ENCODE measurements at places on chromosomes 16 and 17. TPM values are rescaled to one million over a fixed set of nuclear protein-coding genes. Genes with fewer than 3 reads are reported as not detected.
A peak's percentile ranks its signal among the peaks of the same experiment; 100 is the strongest.

DNA sequence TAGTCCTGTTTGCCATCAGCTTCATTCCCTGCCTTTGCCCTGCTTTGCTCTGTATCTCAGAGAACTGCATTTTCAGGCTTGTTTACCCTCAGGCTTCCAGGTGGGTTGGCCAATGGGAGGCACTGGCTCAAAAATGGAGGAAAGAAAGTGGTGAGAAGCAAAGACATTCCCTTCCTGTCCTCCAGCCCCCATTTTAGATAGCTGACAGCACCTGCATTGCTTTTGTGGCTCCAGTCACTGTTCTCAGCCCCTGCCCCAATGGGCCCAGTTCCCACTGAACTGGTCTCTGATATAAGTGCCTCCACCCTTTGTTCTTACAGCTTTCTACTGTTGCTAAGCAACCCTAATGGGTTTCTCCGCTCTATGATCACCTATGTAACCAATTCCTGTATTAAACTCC is 19.4 kb upstream of the SDK2 start:
- no peak for DNase-seq

DNA sequence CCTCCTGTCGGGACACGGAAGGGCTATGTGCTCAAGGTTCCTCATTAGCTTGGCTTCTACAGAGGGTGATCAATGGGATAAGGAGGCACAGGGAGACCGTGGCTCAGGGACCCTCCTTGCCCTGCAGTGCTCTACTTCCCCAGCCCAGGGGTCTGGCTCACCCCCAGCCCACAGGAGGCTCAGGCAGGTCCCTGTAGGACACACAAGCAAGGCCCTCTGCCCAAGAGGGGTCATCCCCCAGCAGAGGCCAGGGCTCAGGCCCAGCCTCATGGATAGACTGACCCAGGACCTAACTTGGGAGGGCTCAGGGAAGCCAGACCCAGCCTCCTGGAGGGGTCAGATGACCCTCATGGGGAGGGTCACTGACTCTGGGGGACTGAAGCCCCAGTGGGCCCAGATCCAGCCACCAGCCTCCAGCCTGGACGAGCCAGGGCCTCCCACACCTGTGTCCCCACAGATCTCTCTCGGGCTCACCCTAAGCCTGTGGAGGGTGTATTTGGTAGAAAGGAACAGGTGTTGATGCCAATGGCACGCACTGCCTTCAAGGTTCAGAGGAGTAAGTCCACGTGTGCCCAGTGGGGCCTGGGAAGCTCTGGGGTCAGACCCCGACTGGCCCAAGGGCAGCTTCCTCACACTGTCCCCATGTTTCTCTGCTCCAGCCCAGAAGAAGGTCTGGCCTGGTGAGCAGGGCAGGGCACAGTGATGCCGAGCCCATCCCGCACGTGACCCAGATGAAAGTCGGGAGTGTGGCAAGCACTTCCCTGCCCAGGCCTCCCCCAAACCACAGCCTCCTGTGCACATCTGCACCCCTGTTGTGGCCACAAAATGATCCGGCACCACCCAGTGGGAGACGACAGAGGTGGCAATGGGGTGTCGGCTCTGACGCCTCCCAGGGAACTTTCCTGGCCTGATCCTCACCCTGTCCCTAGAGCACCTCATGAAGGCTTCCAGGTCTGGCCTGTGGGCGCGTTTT is 10.9 kb upstream of the KRTAP17-1 start:
- no peak for DNase-seq

The TMEM132E gene
- not detected for total RNA-seq

GRCh38 chr16:73527187-73527586 is 479.3 kb upstream of the ZFHX3 start:
- no peak for DNase-seq

- no peak for DNase-seq
Observed at GRCh38 chr16:73505577-73505976, 457.6 kb upstream of the ZFHX3 start.

DNA sequence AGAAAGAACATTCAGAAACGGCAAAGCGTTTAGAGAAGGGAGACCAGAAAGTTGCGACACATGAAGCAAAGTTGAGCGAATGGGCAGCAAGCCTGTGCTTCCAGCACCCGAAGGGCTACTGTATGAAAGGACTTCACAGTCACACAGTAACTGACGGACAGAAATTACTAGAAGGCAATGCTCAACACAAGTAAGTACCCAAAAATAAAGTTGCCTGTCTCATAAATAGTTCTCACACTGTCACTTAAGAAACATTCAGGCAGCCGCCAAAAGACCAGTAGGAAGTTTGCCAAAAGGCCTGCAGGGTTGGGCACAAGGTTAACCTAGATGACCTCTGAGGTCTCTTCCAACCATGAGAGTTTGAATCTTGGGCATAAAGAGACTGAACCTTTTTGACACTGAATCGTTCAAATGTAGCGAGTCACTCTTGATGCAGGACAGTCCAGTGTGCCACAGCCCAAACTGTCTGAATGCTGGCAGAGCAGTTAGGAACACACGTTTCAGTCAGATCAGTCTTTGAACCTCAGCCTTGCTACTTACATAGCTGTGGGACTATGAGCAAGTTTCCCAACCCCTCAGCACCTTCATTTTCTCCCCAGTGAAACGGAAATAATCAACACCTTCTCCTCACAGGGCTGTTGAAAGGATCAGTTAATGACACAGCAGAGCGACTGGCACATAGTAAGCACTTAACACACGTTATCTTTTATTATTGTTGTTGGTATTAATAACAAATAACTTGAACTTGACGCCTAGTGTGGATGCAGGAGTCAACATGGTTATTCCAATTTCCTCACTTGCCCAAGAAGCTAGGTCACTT is 10.4 kb downstream of the NCBP3 start:
- DNase-seq = peak; percentile 90

- DNase-seq = no peak
Observed at GRCh38 chr16:77939968-77940367, 82.4 kb upstream of the CLEC3A start.

- no peak for DNase-seq
Observed at GRCh38 chr16:50804290-50804907, 62.5 kb downstream of the CYLD start.

The ATP2C2 gene
- not detected for total RNA-seq

GRCh38 chr16:89732142-89732917 is 11.0 kb downstream of the ZNF276 start:
- no peak for DNase-seq

The CACNG4 gene
- total RNA-seq = not detected

DNA sequence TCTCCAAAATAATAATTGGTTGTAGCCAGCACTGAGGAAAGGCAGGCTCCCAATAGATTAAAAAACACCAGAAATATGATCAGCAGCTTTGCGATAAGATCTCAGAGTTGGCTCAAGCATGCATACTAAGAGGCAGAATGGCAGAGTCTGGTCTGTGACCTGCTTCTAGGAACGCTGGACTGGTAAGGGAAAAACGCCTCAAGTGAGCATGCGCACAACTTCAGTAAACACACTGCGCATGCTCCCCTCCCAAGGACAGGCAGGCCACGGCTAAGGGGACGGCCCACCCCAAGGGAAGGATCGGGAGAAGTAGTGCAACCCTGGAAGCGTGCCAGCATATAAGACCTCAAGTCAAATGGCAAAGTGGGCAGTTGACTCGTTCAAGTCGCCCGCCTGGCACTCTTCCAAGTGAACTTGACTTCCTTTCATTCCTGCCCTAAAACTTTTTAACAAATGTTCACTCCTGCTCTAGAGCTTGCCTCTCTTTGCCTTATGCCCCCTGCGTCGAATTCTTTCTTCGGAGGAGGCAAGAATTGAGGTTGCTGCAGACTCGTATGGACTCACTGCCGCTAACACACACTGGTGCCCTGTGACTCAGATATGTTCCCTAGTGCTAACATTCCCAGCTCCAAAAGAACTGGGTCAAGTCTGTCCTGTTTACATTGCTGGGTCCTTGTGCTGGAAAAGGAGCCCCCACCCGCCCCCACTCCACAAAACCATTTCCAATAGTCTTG is 22.4 kb upstream of the PRM1 start:
- no peak for DNase-seq

- no peak for DNase-seq
Observed at GRCh38 chr16:11992008-11992584, 15.6 kb downstream of the SNX29 start.

The KRT20 gene
- total RNA-seq = not detected

The PHLPP2 gene
- 10.3 TPM for total RNA-seq

GRCh38 chr17:68603027-68603426 is 1.9 kb upstream of the FAM20A start:
- DNase-seq = no peak

DNA sequence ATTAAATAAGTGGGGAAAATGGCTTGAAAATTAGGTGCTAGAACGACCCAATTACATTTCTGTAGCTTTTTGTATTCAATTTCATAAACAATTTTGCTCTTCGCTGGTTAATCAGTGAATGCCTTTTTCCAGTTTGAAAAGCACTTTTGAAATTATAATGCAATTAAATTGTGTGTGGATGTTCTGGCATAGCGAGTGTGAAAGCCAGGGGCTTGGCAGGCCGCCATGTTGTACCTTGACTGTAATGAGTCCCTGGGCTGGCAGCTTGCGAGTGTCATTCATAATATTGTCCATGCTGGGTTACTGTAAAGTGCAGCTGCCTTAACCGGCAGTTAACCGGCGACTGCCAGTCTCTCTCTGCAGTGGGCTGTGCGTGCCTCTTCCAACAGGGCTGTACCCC is 177.8 kb downstream of the CCDC182 start:
- DNase-seq = no peak

DNA sequence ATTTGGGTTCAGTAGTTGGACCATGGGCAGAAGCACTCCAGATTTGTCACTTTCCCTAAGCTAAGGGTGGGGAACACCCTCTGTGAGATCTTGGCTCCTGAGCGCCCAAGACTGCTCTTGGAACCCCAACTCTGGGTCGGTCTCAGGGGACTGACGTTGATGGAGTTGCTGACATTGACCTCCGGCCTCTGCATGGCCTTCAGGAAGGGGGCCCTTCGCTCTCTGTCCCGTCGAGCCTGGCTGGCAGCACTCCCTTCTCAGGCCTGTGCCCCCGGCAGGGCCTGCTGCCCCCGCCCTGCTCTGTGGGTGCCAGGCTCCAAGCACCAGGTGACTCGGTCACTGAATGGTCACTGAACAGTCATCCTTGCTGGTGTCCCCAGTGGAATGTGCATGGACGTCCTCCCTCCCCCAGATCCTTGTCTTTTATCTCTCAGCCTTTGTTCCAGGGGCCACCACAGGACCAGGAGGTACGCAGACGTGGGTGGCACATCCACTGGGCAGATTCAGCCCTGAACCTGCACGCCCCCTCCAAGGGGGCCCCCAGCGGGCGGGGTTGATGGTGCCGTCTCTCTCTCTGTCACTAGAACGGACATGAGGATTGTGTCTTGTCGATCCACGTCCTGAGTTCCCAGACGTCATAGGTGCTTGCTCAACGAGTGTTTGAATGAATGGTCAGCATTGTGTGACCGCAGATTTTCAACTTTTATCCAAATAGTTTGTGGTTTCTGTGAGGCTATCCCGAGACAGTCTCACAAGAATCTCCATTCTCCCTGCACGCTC is 314.5 kb downstream of the SEC14L1 start:
- DNase-seq = no peak
